ENCODE measurements at places on chromosomes 3 and 15. TPM values are rescaled to one million over a fixed set of nuclear protein-coding genes. Genes with fewer than 3 reads are reported as not detected.

ALDH1A3 gene
- 6.3 TPM for polyA plus RNA-seq

ECT2 gene
- polyA plus RNA-seq, result 1.6 TPM

SLC9C1 gene
- polyA plus RNA-seq, result 0.15 TPM

BOC gene
- 1.9 TPM for polyA plus RNA-seq

PRSS50 gene
- polyA plus RNA-seq, result 0.46 TPM

ZBBX gene
- not detected for polyA plus RNA-seq

IL1RAP gene
- 1.6 TPM for polyA plus RNA-seq

HYKK gene
- polyA plus RNA-seq, result 3.3 TPM

GRIP2 gene
- polyA plus RNA-seq, result 6.3 TPM

ZNF774 gene
- 4.2 TPM for polyA plus RNA-seq

HRG gene
- polyA plus RNA-seq, result 0.04 TPM

TTLL13 gene
- polyA plus RNA-seq, result 0.07 TPM

DPPA2 gene
- not detected for polyA plus RNA-seq

NRG4 gene
- polyA plus RNA-seq, result not detected

BCHE gene
- 1.7 TPM for polyA plus RNA-seq

ISL2 gene
- not detected for polyA plus RNA-seq

CD200R1 gene
- polyA plus RNA-seq, result 0.19 TPM

RTF1 gene
- polyA plus RNA-seq, result 16.6 TPM

GOLGA6L26 gene
- not detected for polyA plus RNA-seq

DAG1 gene
- 124 TPM for polyA plus RNA-seq

ZIC4 gene
- polyA plus RNA-seq, result not detected

LRRC2 gene
- polyA plus RNA-seq, result 20.7 TPM

WNT7A gene
- polyA plus RNA-seq, result not detected

CTXND1 gene
- 1.1 TPM for polyA plus RNA-seq

AADACL2 gene
- not detected for polyA plus RNA-seq

SLC25A36 gene
- 36.0 TPM for polyA plus RNA-seq

CYP8B1 gene
- polyA plus RNA-seq, result not detected

ROPN1 gene
- polyA plus RNA-seq, result 0.28 TPM

CLDN1 gene
- polyA plus RNA-seq, result 0.11 TPM

CFAP92 gene
- 0.17 TPM for polyA plus RNA-seq

CAMK2N2 gene
- polyA plus RNA-seq, result not detected

FBXL2 gene
- 0.91 TPM for polyA plus RNA-seq

SLC15A2 gene
- polyA plus RNA-seq, result 1.0 TPM

SIDT1 gene
- polyA plus RNA-seq, result 0.30 TPM

ACKR4 gene
- polyA plus RNA-seq, result 2.2 TPM

CTSH gene
- polyA plus RNA-seq, result 66.7 TPM

ZBED2 gene
- polyA plus RNA-seq, result not detected

KY gene
- 1.4 TPM for polyA plus RNA-seq

KLHL18 gene
- 109 TPM for polyA plus RNA-seq

NEK11 gene
- 1.7 TPM for polyA plus RNA-seq

RAP2B gene
- 1.5 TPM for polyA plus RNA-seq

AGBL1 gene
- under 0.01 TPM for polyA plus RNA-seq

BCL2A1 gene
- polyA plus RNA-seq, result 1.2 TPM

LMAN1L gene
- 5.8 TPM for polyA plus RNA-seq

DPPA4 gene
- not detected for polyA plus RNA-seq

LRRC31 gene
- polyA plus RNA-seq, result not detected

LAMB2 gene
- polyA plus RNA-seq, result 290 TPM

IL5RA gene
- 0.03 TPM for polyA plus RNA-seq

FBN1 gene
- polyA plus RNA-seq, result 5.7 TPM
